ENCODE measurements at places on chromosomes 5 and 9.

DNA sequence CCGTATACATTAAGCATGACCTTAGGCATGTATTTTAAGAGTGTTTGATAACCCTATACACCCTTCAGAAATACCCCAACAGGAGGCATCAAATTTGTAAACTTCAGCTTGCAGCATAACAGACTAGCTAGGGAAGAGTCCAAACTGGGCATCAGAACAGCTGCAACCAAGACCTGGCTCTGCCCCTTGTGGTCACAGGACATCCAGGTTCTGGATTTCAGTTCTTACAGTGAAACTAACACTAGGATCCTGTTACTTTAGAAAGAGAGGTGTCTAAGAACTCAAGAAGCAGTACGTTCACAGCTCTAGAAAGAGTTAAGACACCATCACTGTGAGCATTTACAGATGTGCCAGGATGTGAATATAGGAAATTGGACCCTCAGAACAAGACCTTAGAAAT is 229.8 kb downstream of the BNC2 start:
- DNase-seq, result no peak

GRCh38 chr5:84306601-84307000 is 78.1 kb downstream of the EDIL3 start:
- DNase-seq, result no peak

GRCh38 chr5:67350185-67350584 is 153.6 kb upstream of the CD180 start:
- no peak for DNase-seq

- DNase-seq, result no peak
These were observed 292.7 kb downstream of the CWC27 start for GRCh38 chr5:65061250-65061973.

DNA sequence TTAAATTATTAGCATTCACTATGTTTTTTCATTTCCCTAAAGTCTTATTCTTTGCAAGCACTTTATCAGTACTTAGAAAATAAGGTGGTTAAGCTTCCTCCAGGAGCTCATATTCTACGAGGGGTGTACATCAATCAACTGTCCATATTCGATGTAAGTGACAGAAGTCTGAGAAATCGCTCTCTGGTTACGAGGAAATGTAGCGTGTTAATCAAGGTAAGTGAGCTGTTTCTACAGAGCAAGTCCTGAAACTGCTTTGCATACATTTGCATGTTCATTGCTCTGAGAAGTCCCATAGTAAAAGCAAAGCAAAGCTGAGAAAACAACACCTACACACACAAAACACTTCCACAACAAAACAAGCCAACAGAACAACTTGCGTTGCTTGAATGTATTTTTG is 893.9 kb upstream of the DMAC1 start:
- no peak for DNase-seq

GRCh38 chr9:125521462-125522327 is 185.3 kb downstream of the MAPKAP1 start:
- DNase-seq, result no peak

GRCh38 chr9:126211441-126212074 is 115.1 kb upstream of the MVB12B start:
- DNase-seq, result no peak

All from nucleus accumbens (tissue), 56 donors.